ENCODE measurements at places on chromosomes 3 and 15. TPM values are rescaled to one million over a fixed set of nuclear protein-coding genes. Genes with fewer than 3 reads are reported as not detected.

DNA sequence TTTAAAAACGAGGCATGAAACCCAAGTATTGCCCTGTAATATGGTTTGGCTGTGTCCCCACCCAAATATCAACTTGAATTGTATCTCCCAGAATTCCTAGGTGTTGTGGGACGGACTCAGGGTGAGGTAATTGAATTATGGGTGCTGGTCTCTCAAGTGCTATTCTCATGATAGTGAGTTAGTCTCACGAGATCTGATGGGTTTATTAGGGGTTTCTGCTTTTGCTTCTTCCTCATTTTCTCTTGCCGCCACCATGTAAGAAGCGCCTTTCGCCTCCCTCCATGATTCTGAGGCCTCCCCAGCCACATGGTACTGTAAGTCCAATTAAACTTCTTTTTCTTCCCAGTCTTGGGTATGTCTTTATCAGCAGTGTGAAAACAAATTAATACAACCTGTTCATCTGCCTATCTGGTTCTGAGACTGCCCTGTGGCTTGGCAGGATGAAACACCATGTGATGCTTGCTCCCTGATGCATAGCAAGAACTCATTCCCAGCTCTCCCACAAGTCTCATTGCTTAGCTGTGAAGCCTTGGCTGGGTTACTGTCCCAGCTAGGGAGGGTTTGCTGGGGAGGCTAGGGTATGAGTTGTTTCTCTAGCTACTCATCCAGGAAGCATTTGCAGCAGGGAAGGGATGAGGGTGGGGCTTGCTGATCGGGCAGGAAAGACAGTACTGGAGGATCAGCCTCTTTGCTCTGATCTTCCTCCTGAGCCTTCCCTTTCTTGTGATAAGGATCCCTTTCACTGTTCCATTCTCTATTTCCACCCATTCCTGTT, 3.7 kb upstream of the SQOR start:
- peak; percentile 79 for DNase-seq

GRCh38 chr15:64944961-64945360, 33.3 kb downstream of the ANKDD1A start:
- no peak for DNase-seq

Gene GOLGA8T
- not detected for total RNA-seq

Gene CPEB1
- 12.1 TPM for total RNA-seq
